ENCODE measurements at places on chromosomes 11 and 22.

DNA sequence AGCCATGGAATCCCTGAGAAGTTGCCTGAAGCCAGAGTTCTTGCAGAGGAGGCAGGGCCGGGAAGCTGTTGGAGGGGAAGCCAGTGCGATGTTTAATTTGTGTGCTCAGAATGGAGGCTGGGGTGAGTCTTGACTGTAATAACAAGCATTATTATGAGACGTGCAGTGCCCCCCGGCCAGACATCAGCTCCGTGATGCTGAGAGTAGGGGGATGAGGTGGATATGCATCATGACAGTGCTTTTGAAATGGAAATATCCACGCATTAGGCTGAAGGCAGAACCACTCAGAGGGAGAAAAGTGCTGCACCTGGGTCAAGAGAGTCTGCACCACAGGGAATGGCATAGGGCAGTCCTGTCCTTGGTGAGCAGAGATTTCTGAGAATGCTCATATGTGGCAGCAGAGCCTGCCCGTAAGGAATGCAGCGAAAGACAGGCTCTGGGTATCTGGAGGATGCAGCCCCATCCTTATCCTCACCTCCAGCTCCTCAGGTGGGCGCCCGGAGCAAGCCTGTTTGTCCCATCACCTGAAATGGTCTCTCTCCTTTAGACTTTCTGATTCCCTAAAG, 37.6 kb upstream of the SEZ6L start:
- no peak for DNase-seq

GRCh38 chr11:14623036-14623435, 20.6 kb upstream of the PDE3B start:
- DNase-seq: peak; percentile 8

GRCh38 chr11:85762226-85762625, 48.7 kb downstream of the SYTL2 start:
- no peak for DNase-seq

- DNase-seq: no peak
Measured at GRCh38 chr11:85044911-85045310, 582.2 kb downstream of the DLG2 start.

GRCh38 chr11:25910086-25910485, 421.8 kb upstream of the ANO3 start:
- no peak for DNase-seq

- DNase-seq: no peak
Measured at GRCh38 chr11:67670316-67671210, 3.9 kb downstream of the ALDH3B2 start.

- DNase-seq: peak; percentile 44
Measured at GRCh38 chr11:67640021-67640757, 626 bp upstream of the TBX10 start.

GRCh38 chr11:1667906-1668305, 29.1 kb upstream of the KRTAP5-6 start:
- no peak for DNase-seq

- no peak for DNase-seq
Measured at GRCh38 chr11:413120-414081, 1.4 kb downstream of the SIGIRR start.

DNA sequence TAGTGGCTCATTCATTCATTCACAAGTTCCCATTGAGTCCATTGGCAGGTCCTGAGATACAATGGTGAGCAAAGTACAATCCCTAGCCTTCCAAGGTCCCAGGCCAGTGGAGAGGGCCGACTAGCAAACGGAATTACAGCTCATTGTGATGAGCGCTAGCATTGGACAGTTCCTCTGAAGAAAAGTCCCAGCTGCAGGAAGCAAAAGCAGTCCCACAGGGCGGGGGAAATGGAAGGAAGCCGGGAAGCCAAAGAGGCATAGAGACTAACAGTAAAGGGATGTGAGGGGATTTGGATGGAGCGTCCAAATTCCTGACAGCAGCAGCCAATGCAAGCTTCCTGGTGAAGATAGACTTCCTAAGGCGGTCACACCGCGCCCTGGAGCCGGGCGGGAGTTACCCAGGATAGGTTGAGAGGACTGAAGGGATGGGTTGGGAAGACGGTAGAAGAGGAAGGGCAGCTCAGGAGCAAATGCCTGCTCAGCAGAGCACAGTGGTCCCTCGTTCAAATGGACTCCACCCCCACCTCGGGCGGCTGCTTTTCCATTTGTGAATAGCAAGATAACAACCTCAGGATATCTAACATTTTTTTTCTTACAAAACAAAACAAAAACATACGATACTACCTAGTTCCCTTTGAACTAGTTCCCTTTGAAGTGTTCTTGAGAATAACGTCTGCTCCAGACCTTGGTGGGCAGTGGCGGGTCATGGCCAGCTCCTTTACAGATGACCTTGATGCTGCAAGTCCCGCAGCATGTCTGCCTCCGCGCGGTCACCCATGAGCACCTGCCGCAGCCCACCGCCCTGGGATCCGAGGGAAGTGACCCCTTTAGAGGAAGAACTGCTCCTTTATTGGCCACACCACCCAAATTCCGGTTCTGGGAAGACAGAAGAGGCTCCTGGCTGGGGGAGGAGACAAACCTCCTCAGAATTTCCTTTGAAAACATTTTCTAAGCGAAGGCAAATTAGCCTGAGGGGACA, 132.9 kb downstream of the RASSF10 start:
- DNase-seq: no peak

GRCh38 chr11:119585043-119585781, 143.8 kb downstream of the NECTIN1 start:
- no peak for DNase-seq

- no peak for DNase-seq
Measured at GRCh38 chr11:105469931-105470330, 139.9 kb upstream of the GRIA4 start.

DNA sequence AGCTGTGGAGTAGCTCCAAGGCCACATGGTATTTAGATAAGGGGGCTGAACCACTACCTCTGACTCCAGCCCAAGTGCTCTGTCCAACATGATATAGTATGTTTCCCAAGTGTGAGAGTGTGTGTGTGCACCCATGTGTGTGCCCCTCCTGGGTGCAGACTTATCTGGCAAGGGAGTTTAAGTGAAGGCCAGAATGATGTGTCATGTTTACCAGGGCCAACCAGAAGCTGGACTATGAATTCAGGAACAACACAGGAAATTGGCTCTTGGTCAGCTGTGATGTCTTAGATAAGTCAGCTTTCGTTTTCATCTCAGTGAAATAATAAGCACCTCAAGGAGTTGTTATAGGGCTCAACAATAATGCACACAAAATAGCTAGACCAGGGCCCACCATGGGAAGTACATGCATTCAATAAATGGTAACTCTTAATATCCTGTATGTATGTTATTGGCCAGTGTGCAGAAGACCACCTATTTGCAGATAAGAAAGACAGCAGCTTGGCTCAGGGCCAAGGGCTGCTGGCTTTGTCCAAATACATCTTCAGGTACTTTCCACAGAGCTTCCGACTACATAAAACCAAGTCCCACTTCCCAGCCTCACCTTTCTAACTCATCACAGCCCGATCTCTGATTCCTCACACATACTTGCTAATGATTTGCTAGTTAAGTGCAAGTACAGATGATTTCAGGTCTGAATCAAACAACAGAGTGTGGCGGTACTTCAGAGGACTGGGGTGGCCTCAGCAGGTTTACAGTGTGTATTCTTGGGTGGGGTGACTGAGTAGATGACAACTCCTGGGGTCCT, 120.9 kb downstream of the ME3 start:
- DNase-seq: no peak

GRCh38 chr22:29108137-29108536, 35.3 kb downstream of the KREMEN1 start:
- no peak for DNase-seq

DNA sequence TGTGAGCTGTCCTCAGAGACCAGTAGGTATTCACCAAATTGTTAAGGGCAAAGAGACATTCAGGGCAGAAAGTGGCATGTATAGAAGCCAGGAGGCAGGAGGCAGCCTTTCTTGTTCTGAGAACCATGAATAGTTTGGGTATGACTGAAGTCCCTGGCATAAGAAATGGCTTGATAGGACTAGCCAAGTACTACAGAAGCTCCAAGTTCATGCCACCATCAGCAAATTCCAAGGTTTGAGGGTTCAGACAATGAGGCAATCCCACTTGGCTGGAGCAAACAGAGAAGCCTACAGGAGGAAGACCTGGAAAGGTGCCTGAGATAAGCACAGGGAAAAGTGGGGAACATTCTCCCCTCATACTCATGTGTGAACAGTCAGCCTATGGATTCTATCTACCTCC, 25.8 kb downstream of the XRRA1 start:
- no peak for DNase-seq

GRCh38 chr11:127052404-127052803, 51.8 kb upstream of the KIRREL3 start:
- no peak for DNase-seq

DNA sequence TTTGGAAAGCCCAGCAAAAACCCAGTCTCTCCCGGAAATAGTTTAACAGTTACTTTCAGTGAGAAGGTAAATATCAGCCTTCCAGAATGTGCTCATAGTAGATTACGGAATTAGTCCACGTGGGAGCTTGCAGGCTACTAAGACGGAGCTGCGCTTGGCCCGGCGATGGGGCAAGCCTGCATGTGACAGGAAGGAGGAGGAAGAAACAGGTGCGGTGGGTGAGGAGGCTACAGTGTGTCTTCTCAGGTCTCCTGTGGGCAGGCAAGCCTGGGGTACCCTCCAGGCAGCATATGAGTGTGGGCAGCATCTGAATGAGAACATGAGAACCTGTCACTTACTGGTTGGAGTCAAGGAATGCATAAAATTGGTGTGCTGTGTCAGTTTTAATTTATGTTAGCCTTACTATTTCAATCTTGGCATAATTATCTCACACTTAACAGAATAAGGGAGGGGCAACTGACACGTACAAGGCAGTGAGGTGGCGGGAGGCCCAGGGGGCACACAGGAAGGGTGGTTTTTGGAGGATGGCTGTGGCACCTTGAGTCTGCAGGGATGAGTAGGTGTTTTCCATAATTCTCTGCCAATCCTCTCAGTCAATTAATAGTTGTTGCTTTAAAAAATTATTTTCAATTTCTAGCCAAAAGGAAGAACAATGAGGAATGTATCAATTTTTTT, 35.7 kb downstream of the CLMP start:
- DNase-seq: no peak

DNA sequence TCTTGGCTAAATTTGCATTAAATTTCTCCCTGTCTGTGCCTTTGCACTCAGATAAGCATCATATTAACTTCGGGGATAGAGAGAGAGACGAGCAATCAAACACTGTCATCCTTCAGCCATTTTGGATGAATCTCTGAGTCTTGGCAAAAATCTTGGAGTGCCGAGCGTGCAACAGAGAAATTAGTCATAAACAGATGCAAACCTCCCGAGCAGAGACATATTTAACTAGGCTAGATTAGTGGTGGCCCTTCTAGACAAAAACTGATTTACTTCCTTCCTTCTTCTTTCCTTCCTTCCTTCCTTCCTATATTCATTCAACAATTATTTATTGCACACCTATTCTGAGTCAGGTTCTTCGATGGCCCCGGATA, 114.4 kb upstream of the BLID start:
- no peak for DNase-seq

DNA sequence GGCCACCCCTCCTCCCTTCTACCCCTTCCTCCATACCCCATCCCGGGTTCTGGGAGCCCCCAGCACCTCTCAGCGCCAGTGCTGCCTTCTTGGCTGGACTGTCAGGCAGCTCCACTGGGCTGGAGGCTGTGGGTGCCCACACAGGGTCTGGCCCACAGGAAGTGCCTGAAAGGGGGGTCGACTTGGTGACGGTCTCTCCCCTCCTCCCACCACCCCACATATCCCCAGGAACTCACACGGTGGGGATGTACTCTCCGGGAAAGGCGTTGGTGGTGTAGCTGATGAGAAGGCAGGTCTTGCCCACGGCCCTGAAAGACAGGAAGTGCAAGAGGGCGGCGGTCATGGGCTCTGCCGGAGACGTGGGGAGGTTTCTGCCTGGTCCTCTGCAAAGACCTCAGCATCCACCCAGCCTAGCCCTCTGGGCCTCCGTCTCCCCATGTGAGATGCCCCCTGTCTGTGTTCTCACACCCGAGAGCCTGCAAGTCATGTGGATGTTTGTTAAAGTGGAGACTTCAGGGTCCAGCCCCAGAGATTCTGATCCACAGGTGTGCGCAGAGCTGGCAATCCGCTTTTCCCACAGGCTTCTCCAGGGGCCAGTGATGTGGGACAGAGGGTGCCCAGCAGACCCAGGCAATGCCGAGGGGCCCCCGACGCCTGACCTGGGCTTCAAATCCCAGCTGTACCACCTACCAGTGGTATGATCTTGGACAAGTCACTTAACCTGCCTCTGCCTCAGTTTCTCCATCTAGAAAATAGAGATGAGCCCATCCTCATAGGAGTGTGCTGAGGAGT, 2.5 kb downstream of the RAC2 start:
- DNase-seq: peak; percentile 62

- no peak for DNase-seq
Measured at GRCh38 chr11:9796266-9796665, 132.4 kb downstream of the SWAP70 start.

DNA sequence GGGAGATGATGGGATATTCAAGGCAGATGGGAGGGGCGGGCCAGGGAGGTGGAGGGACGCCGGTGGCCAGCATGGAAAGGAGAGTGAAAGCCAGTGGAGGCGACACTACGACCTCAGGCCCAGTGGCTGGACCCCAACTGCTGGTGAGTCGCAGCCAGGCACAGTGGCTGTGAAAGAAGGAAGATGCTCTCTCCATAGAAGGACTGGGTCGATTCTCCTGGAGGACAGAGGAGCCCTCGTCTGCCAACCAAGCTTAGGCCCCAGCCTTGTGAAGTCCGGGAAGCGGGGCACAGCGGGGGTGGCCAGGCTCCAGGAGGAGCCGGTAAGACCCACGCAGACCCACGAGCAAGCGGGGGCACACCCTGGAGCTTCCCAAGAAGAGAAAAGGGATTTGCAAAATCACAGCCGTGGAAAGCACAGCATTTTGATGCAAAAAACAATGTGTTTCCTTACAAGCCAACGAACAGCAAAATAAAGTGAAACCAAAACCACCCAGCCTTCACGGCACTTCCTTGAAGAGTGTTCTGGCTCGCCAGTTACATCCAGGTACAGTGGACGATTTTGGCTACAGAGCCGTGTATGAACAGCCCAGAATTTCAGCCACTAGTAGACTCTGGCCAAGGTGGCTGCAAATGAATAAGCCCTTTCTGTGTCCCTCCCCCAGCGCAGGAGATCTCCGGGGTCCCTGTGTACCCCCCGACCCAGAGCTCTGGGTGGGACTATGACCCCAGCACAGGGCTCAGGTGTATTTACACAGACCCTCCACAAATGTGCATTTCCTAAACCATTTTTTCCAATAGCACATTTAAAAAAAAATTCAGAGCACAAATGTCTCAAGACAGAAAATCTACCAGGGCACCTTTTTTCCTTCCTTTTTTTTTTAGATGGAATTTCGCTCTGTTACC, 96.9 kb downstream of the TRMU start:
- peak; percentile 43 for DNase-seq

All from central memory CD4-positive, alpha-beta T cell (primary cell).